ENCODE measurements at places on chromosomes 4 and X. TPM values are rescaled to one million over a fixed set of nuclear protein-coding genes. Genes with fewer than 3 reads are reported as not detected.

The RBMX2 gene
- 23.0 TPM for total RNA-seq

The PTTG2 gene
- total RNA-seq: 0.52 TPM

The KDR gene
- 49.1 TPM for total RNA-seq

The RHOH gene
- total RNA-seq: 1.0 TPM

The DGAT2L6 gene
- not detected for total RNA-seq

The CLDN22 gene
- total RNA-seq: not detected

The TMSB15A gene
- 6.3 TPM for total RNA-seq

The ERCC6L gene
- total RNA-seq: 0.52 TPM

The PLP1 gene
- 41.8 TPM for total RNA-seq

The SPANXN4 gene
- total RNA-seq: not detected

The SLITRK4 gene
- 2.1 TPM for total RNA-seq

The MAP7D2 gene
- total RNA-seq: not detected

The PIN4 gene
- total RNA-seq: 13.0 TPM

The S100G gene
- not detected for total RNA-seq
